ENCODE measurements at places on chromosomes 3 and 15.
A peak's percentile ranks its signal among the peaks of the same experiment; 100 is the strongest.

DNA sequence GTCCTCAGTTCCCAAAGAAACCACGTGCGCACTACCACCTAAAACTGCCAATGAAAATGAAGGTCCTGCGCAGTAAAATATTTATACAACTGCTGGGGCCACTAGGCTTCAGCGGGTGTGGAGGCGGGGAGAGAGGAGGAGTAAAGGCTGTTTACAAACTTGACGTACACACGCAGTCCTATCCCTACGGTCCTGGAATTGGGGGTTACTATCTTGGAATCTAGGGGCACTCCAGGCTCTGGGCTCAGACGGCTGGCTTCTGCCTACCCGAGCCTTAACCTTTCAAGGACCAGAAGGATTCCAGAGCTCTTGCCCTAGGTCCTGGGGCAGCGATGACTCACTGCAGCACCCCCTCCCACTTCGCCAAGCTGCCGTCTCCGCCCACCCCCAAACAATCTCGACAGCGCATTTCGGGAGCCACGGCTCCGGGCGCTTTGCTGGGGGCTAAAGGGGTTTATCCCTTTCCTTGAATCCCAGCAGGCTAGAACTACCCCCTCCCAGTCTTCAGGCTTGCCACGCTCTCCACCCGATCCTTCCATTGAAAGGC is 3.0 kb downstream of the ADAMTS9 start:
- DNase-seq, result no peak

DNA sequence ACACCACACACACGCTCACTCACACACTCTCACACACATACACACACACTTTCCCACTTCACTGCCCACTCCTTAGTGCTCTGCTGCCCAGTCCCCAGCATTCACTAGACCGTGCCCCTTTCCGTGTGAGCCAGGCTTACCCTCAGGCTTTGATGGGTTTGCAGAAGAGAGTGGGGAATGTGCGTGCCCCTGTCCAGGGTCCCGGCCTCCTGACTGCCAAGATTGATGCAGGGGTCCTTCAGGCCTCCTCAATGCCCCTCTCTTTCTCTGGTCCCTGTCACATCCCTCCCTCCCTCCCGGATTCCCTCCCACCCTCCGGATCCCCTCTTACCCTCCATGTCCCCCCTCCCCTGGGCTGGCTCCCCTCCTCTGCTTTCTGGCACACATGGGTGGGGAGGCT is 27.9 kb upstream of the KIF23 start:
- DNase-seq, result no peak

DNA sequence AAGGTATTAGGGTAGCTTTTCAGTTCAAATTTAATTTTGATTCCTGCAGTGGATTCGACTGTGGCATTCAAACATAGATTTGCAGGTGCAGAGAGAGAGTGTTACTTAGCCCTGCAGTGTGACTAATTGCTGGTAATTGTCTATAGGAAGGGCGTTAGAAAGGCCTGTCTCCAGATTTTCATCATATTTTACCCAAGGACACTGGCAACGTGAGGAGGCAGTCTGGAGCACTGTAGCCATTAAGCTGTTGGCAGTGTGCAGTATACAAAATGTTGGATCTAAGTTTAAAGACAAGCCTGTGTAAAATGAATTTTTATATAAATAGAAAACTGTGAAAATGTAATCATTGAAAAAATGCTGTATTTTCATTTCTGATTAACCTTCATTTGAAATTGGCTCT is 342.9 kb downstream of the CNTN4 start:
- no peak for DNase-seq

- no peak for DNase-seq
Measured at GRCh38 chr3:89932882-89933281, 825.5 kb downstream of the EPHA3 start.

GRCh38 chr15:40501487-40501886 is 30.7 kb downstream of the CHST14 start:
- no peak for DNase-seq

DNA sequence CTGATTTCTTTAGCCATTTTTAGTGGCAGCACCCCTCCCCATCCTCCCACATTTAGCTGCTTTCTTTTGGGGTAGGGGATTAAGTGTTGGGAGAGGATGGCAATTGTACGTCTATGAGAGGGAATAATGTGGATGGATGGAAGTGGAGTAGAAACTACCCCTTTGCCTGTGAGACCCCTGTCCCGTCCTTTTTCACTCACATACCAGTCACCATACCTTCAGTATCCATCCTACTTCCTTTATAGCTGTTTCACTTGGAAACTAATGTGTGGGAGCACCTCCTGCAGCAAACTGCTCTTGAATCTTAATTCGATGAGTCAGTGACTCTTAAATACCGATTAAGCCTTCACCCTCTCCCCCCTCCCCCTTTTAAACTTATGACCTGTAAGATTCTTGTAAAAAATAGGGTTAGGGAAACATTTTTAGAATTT is 730 bp downstream of the SPRED1 start:
- no peak for DNase-seq

DNA sequence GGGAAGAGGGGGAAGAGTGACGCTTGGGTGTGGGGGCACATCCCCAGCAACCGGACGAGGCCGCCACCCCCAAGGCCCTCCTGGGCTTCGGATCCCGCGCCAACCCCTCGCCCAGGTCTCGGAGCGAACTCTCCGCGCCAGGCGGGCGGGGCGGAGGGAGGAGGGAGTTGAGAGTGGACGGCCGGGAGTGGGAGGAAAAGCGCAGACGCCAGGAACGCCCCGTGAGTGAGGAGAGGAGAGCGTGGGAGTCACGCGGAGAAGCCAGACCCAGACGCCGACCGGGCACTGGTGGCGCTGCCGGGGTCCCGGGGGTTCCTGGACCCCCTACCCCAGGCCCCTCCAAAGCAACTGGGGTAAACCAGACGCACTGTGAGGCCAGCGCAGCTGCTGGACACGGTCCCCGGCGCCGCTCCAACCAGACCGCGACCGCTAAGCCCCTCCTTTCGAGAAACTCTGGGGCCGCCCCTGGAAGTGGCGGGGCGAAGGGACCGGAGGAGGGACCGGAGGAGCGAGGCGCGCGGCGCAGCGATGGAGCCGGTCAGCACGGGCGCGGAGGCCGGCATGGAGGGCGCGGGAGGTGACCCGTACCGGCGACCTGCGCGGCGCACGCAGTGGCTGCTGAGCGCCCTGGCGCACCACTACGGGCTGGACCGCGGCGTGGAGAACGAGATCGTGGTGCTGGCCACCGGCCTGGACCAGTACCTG is at the start of gene EFCC1:
TSS of gene EFCC1 (plus strand) at position 204 of the 705 bp plus-strand sequence. CDS start at position 529, 325 bp downstream.
- no peak for DNase-seq

GRCh38 chr15:99014803-99015697 is 7.5 kb upstream of the PGPEP1L start:
- DNase-seq, result no peak

DNA sequence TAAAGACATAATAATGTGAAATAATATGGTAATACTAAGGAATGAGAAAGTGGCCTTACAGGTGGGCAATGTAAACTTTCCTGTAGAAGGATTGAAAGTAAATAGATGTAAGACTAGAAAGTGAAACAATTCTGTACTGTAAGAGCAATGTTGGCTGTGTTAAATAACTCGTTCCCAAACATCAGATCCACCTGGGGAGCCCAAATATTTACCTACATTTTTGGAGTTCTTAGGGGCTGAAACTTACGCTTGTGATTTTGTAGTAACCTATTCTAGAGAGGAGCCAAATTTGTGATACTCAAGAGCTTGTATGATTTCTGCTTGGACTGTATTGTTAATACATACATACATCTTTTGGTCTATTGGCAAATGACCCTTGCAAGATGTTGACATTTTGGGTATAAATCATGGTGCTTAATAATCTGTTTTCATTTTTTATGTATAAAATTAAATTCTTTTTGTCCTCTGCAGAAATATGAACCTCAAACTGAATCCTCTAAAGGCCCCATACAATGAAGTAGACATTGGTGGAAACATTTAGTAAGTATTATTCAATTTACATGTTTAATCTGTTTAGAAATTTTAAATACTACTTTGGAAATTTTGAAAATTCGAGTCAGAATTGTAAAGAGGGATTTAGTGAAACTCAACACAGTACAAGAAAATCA is 8.5 kb upstream of the CHD2 start:
- no peak for DNase-seq

- DNase-seq, result peak; percentile 42
Measured at GRCh38 chr3:44913868-44914468, 39.6 kb downstream of the TGM4 start.

DNA sequence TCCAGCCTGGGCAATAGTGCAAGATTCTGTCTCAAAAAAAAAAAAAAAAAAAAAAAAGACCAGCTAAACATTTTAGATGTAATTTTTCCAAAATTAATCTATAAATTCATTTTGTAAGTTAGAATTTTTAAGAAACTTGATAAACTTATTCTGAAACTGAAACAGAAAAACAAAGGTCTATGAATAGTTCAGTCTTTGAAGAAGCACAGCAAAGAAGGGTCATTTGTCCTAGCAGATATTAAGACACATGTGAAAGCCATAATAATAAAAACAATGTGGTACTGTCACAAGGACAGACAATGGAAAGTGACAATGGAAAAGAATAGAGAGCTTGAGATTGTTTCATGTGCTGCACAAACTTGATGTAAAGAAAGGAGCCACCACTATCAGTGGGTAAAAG is 29.0 kb upstream of the PRSS50 start:
- no peak for DNase-seq

DNA sequence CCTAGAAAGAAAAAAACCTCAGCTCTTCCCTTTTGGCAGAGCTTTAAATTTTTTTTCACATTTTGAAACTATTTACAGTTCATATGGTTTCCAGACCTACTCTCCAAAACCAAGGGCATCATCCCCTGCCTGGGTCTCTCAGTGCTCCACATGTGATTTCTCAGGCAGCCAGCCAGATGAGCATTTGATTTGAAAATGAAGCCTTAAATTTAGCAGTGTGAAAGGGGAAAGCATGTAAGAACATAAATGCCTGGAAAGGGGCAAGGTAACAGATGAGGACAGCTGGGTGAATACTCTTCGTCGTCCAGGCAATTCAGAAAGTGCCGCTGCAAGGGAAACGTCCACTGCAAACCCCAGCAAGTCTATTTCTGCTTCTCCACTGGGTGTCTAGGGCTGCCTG is 94.8 kb downstream of the ATP8B4 start:
- DNase-seq, result no peak

GRCh38 chr3:170421111-170421641 is 2.5 kb downstream of the CLDN11 start:
- no peak for DNase-seq

- DNase-seq, result no peak
Measured at GRCh38 chr15:68199340-68199739, 5.8 kb downstream of the CALML4 start.

DNA sequence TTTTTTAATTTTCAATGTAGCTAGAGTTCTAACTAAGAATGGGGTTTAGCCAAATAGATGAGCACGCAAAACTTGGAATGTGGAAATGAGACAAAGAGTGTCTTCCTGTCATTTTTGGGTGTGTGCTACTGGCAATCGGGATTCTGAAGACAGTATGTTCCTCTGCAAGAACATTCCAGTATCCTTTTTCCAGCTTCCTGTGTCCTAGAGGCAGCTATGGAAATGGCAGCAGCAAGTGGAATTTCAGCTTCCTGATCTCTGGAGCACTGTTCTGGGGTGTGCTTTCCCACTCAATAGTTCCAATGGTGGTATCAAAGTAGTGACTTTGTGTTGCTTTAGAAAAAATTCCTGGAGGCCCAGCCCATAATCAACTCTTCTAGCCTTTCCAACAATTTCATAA is 642.9 kb upstream of the KCNMB2 start:
- DNase-seq, result no peak

- DNase-seq, result no peak
Measured at GRCh38 chr3:195098741-195099525, 172.0 kb downstream of the XXYLT1 start.

GRCh38 chr3:160557571-160557970 is 7.8 kb downstream of the KPNA4 start:
- DNase-seq, result no peak

- no peak for DNase-seq
Measured at GRCh38 chr15:101447168-101447533, 42.4 kb downstream of the PCSK6 start.

DNA sequence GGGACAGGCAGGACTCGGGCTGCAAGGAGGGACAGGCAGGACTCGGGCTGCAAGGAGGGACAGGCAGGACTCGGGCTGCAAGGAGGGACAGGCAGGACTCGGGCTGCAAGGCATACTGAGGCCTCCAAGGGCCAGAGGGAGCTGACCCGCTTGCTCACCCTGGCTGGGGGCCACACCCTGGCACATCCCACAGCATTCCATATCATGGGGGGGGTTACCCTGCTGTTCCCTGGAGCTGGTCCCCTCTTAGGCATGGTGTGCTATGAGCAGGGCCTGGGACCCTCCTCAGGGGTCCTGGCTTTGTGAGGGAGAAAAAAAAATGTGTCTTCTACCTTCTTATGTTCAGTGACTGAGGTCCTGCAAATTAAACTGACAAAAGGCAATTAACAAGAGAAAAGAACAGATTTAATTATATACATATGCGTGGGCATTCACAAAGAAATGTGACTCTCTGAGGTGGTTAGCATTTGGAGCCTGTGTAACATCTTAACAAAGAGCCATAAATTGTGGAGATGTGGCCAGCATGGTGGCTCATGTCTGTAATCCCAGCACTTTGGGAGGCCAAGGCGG is 97.6 kb upstream of the ALDH1A3 start:
- no peak for DNase-seq

GRCh38 chr15:72173864-72174550 is 23.6 kb downstream of the GRAMD2A start:
- DNase-seq, result no peak

DNA sequence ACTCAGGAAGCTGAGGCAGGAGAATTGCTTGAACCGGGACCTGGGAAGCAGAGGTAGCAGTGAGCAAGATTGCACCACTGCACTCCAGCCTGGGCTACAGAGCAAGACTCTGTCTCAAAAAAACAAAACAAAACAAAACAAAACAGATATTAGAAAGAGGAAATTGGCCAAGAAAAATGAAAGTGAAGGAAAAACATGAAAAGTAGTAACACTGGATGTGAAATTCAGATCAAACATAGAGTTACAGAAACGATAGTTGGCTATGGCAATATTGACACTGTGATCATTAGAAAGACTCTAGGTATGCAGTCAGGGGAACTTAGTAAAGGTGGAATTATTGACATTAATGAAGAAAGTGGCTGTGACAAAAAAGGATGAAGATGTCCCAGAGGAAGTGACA is 13.2 kb upstream of the TIPARP start:
- no peak for DNase-seq

DNA sequence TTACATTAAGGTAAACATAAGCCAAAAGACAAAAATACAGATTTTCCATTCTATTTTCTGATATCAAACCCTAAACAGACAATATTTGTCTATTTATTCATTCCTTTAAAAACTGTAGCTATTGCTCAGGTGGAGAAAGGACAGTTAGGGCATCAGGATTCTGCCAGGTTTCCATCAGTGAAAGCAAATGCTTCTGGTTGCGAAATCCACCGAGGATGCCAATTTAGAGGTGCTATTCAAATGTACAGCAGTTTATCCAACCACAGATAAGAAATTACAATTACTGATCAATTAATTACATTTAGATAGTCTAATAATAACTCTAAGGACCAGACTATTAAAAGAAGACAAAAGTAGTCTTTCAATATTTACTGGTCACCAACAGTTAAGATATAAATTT is 3.9 kb downstream of the TOMM70 start:
- DNase-seq, result no peak

DNA sequence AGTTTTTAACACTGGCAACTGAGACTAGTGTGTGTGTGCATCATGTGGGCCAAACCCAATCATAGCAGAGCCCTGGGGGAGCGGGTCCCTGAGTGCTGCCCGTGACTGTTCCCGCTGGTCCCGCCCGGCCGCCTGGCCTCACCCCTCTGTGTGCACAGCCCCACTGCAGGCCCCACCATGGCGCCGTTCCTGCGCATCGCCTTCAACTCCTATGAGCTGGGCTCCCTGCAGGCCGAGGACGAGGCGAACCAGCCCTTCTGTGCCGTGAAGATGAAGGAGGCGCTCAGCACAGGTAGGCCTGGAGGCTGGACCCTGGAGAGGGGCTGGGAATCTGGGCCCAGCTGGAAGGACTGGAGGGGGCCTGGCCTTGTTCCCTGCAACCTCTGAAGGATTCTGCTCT is 17.2 kb downstream of the PRKCD start:
- DNase-seq, result no peak

Measured in activated CD8-positive, alpha-beta memory T cell treated with anti-CD3 and anti-CD28 coated beads for 1 hour (primary cell).